Putamen (tissue), 1 donor: ENCODE measurements at places on chromosomes 6 and 20.

- peak; percentile 72 for DNase-seq
Measured at GRCh38 chr20:57346477-57346876, 4.6 kb upstream of the RAE1 start.

DNA sequence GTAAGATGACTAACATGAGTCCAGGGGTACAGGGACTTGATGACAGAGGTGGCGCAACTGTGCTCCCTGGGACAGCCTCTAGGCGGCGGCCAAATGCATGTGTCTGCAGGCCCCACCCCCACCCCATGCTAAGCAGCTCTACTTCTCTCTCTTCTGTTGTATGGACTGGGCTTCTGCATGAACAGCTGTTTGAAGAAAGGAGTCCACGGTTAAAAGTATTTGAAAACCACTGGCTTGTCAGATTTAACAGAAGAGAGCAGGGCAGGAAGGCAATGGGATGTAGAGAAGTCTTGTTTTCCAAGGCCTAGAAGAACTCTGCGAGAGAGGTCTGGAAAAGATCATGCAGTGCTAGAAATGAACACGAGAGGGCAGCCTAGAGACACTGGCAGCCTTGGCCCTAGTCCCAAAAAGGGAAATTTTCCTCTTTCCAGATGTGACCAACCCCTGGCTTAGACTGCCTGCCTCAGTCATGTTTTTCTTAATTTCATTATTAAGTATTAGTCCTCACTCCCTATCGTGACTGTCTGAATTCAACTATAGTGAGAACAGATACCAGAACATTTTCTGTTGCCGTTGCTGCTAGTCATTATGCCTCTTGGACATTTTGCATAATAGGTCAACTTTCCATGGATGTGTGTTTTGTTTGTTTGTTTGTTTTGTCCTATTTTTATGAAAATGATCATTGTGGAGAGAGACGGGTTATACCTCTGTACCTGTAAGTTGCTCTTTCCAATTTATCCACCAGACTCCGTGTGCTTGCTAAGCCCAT is 265.0 kb downstream of the ADGRG6 start:
- no peak for DNase-seq

- no peak for DNase-seq
Measured at GRCh38 chr6:3131695-3132094, 13.2 kb downstream of the BPHL start.

DNA sequence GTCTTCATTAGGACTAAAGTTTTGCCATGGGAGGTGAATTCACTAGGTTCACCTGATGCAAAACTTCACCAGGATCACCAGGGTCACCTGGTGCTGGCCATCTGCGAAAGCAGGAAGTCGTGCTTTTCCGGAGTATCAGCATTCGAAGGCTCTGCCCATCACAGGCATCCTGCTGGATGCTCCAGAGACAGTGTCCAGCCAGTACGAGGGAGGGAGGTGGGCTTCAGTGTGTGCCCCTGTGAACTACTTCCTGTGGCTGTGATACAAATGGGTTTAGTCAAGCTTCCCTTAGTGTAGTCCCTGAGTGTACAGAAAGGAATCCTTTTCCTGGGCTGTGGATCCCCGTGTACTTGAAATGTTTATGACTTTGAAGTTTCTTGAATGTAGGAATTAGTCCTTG is 3.4 kb upstream of the RPS6KA2 start:
- DNase-seq: no peak

- no peak for DNase-seq
Measured at GRCh38 chr20:14374196-14374595, 36.8 kb upstream of the FLRT3 start.

- no peak for DNase-seq
Measured at GRCh38 chr20:20812136-20812535, 99.7 kb upstream of the RALGAPA2 start.

- peak; percentile 67 for DNase-seq
Measured at GRCh38 chr20:63740627-63741353, 1.2 kb downstream of the SLC2A4RG start.

DNA sequence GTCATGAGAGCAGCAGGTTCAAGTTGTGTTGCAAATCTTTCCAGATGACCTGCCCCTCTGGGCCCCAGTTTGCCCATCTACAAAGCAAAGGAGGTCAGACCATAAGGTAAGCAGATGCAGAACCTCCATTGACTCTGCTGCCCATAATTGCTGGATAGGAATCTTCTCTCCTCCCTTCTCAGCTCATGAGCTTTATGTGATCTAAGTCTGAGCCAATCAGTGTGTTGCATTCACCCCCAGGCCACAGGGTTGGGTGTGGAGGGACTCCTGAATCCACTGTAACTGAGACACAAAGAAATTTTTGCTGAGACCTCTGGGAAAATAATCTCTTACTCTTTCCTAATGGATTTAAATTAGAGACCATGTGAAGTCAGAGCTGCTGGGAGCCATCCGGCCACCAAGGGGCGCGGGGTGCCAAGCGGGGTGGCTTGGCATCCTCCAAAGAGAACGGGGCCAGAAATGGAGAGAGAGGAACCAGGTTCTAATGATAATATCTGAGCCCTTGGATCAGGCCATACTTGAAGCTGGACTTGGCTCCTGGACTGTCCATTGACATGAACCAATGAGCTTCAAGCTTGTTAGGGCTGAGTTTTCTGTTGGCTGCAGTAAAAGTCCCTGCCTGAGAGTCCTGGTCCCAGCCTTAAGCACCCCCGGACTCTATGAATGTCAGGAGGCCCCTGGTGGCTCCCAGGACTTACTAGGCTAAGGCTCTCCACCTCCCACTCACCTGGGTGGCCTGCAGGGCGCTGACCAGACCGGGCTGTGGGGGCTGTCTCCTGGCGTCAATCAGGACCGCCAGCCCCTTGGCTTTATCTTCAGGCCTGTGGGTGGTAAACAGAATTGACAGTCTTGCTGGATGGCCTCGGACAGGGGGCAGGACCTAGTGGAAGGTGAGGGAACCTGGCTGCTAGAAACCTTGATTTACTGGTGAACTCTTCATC is 32.8 kb downstream of the KIAA1755 start:
- DNase-seq: no peak

- DNase-seq: no peak
Measured at GRCh38 chr6:22526736-22527135, 42.6 kb upstream of the HDGFL1 start.

DNA sequence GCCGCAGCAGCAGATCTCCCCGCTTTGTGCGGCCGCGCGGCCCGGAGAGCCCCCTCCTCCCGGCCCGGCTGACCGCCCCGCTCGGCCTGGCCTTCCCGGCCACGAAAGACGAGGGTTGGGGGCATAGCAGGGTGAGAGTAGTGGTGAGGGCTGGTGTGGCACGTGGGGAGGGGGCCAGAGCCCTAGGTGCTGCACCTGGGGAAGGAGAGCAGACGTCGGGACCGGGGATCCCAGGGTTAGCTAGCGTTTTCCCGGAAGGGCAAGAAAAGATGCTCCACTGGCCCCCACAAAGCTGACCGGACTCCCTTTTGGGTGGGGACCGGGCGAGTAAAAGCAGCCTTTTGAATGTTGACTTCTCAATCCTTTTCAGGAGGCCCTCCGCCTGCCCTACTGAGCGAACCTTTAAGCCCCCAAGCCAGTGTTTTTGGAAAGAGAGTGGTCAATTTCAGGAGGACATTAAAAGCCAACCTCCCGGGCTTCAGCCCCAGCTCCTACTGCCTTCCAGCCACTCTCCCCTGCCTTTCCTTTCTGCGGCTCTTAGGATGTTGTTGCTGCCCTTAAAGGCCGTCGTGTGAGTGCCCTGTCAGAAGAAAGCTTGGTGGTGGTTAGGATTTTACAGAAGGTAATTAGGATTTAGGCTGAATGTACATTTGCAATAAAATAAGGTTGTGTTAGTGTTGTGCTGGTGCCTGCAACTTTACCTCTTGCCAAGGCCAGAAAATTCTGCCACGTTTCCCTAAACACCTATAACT is 648 bp upstream of the BACH2 start:
- no peak for DNase-seq

- DNase-seq: no peak
Measured at GRCh38 chr6:3722785-3723184, 28.7 kb downstream of the PXDC1 start.

- no peak for DNase-seq
Measured at GRCh38 chr6:47792216-47792733, 10.4 kb downstream of the OPN5 start.

DNA sequence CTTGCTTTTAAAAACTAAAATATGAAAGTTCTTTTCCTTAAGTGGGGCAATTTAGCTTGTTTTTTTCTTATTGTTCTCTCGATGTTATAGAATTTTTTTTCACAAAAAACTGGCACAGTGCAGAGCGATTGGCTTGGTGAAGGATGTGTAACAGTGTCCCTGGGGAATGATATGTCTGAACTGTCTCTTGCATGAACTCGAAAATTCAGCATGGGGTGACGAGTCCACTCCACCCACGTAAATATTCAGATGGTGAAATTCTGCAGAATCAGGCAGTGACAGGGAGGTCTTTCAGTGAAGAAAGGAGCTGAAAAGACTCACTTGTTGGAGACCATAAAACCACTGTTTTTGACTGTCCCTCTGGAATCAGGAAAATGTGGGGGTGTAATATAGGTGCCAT is 505.3 kb downstream of the MMUT start:
- DNase-seq: no peak

- no peak for DNase-seq
Measured at GRCh38 chr20:48686238-48687116, 141.3 kb downstream of the PREX1 start.

DNA sequence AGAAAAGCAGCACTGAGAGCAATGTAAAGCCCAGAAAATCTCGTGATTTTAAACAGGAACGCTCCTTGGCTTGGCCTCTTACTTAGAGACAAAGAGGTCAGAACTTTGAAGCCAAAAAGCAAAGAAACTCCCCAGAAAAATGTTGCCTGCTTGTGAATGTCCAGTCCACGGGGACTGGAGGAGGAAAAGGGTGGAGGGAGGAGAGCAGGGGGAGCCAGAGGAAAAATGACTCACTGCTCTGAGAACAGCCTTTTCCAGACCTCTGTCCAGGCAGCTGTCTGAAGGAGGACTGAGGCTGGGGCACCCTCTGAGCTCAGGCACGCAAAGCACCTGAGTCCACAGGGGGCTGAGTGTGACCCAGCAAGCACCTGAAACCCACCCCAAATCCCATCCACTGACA is 64.7 kb downstream of the TRAM2 start:
- no peak for DNase-seq

- no peak for DNase-seq
Measured at GRCh38 chr6:54108271-54108670, 3.0 kb upstream of the MLIP start.

GRCh38 chr6:79787626-79788025 is 156.5 kb downstream of the SH3BGRL2 start:
- DNase-seq: no peak

- no peak for DNase-seq
Measured at GRCh38 chr6:113511100-113511499, 346.0 kb upstream of the MARCKS start.

GRCh38 chr6:146041282-146041681 is 12.4 kb downstream of the GRM1 start:
- DNase-seq: no peak

DNA sequence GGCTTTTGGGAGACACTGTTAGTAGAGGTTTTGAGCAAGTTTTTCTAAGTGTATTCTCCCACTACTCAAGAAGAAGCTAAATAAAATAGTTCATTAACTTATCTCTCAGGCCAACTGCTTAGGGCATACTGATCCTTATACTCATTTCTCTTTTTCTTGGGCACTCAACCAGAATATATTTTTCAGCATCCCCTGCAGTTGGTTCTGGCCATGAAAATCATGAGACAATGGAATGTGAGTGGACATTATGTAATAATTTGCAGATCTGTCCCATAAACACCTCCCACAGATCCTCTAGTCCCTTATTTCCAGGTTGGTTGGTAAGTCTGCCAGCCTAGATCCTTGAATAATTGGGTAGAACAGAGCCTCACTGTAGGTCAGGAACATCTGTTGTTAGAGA is 136.7 kb downstream of the AIG1 start:
- no peak for DNase-seq

GRCh38 chr6:17497535-17498095 is 102.5 kb upstream of the FAM8A1 start:
- no peak for DNase-seq

GRCh38 chr6:162343936-162344645 is 383.5 kb downstream of the PRKN start:
- DNase-seq: no peak

DNA sequence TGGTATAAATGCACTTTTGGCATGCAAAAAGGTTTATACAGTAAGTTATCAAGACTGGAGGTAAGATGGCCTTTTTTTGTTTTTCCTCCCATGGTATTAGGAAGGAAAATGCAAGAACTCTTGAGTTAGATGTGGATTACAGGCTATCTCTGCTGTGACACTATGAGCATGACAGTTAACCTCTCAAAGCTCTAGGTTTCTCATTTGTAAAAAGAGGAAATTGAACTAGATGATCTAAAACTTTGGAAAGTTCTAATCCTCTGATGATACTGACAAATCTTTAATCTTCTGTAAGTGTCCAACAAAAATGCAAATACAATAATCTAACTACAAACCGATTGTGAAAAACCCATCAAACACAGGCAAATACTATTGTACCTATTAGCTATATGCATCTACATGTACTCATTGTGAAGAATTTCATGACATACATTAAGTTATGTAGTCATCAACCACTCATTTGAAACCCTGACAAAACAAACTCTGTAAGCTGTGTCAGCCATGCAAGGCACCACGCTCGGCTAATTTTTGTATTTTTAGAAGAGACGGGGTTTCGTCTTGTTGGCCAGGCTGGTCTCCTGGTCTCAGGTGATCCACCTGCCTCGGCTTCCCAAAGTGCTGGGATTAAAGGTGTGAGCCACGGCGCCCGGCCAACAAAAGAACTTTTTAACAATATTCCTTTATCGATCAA is 4.2 kb downstream of the CDK19 start:
- DNase-seq: no peak

- no peak for DNase-seq
Measured at GRCh38 chr6:11853678-11854407, 75.2 kb upstream of the ADTRP start.

- DNase-seq: peak; percentile 4
Measured at GRCh38 chr6:100761841-100762240, 119.3 kb downstream of the ASCC3 start.

GRCh38 chr6:8435845-8436168 is 462 bp upstream of the SLC35B3 start:
- DNase-seq: no peak

DNA sequence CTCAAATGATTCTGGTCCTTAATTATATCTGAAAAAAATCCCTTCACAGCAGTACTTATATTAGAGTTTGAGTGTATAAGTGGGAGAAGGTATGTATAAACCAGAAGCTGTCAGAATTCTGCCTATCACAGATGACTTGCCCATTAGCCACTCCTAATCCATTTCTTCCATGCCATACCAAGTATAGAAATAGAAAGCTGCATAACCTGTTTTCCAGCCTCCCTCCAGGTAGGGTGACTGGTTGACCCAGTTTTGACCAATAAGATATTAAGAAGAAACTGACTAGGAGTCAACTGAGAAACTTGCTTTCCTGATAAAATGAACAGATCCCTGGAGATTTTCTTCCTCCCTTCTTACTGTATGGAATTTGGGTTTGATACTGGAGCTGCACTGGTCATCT is 112.2 kb upstream of the GRIK2 start:
- DNase-seq: no peak

- DNase-seq: no peak
Measured at GRCh38 chr20:40980828-40981310, 47.8 kb upstream of the TOP1 start.
